HFFc6 (cell line): ENCODE measurements at places on chromosomes 3 and 15.

DNA sequence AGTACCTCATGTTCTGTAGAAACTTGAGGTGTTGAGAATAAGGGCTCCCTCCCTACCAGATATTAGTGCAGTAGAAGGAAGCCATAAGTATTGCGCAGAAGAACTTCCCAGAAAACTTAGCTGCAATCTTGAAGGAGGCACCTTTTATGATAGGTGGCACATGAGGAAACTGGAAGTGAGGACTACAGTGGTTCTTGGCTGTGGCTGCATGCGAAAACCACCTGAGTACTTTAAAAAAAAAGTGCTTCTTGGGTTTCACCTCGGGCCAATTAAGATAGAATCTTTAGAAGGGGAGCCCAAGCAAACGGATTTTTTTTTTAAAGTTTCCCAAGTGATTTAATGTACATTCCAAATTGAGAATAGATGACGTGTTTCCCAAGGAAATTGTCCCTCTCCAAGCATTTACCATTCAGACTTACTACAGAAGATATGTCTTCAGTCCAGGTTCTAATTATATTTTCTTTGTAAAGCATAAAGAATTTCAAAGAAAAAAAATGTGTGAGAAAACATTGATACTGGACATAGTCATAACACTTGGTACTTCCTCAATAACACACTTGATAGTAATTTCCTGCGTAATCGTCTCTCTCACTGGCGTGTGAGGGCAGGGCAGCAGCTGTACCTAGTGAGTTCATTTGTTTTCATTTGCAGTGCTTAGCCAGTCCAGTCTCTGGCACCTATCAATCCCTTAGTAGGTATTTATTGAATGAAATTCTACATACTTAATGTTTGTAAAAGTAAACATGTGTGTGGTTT is 12.3 kb upstream of the NR1I2 start:
- no peak for DNase-seq

DNA sequence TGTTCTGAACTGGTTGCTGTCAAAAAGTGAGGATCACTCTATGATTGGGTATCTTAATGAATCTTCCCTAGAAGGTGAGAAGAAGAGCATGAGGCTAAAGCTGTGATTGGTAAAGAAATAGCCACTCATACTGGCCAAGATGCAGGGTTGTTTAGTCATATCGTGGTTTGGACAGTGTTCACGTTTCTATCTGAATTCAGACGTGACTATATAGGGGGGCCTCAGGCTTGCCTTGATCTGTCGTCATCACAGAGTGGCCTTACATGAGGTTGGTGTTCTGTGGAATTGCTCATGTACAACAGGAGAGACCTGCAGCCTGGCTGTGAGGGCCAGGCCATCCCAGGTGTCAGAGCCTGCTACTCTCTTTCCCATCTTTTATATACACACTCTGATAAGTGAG is 12.4 kb downstream of the RTP2 start:
- peak; percentile 59 for DNase-seq

GRCh38 chr3:117910820-117911521 is 1123.7 kb downstream of the IGSF11 start:
- no peak for DNase-seq

GRCh38 chr3:127915115-127915936 is at the start of gene KBTBD12:
Gene KBTBD12, plus strand, starts transcription at chr3:127915232. Its CDS starts 7,830 bp downstream, at chr3:127923062.
- DNase-seq, result no peak

GRCh38 chr15:101528108-101528916 is 38.8 kb upstream of the PCSK6 start:
- no peak for DNase-seq

DNA sequence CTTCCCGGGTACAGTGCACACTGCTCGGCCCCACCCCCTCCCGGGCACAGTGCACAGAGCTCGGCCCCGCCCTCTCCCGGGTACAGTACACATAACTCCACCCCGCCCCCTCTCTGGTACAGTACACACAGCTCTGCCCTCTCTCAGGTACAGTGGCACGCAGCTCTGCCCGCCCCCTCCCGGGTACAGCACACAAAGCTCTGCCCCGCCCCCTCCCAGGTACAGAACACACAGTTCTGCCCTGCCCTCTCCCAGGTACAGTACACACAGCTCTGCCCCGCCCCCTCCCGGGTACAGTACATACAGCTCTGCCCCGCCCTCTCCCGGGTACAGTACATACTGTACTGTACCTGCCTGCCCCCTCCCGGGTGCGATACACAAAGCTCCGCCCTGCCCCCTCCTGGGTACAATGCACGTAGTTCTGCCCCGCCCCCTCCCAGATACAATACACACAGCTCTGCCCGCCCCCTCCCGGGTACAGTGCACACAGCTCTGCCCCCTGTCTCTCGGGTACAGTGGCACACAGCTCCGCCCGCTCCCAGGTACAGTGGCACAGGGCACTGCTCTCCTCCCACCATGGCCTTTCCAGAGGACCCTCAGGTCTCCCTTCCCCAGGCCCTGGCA is 16.4 kb upstream of the PRR20G start:
- no peak for DNase-seq

DNA sequence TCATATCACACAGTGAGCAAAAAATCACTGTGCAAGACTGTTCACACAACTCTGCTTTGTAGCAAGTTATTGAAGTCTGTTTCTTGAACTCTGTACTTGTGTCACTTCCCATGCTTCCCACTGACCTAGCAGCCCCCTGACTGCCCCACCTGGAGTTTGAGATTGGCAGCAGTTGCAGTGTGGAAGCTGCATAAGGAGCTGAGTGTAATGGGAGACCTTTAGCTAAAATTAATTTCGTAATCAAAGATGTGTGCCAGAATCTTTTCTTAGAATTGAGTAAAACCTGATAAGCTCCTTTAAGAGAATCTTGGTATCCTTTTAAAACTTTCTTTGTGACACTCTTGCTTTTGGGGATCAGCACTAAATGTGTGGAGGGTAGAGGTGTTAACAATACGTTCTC is 42.8 kb downstream of the NKIRAS1 start:
- no peak for DNase-seq

- peak; percentile 31 for DNase-seq
Observed at GRCh38 chr15:75531041-75531450, 48.1 kb downstream of the PTPN9 start.

DNA sequence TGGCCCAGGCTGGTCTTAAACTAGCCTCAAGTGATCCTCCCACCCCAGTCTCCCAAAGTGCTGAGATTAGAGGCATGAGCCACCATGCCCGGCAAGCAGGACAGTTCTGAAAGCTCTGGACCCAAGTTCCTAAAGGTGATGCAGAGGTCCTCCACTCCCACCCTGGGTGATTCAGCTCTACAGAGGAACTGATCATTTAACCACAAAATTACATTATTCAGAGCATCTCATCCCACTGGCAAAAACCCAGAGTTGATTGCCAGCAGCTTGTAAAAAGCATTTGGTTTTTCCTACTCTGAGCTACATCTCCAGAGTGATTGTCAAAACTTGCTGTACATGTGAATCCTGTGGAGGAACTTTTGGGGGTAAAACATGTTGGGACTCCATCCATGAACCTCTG is 60.2 kb downstream of the SLTM start:
- DNase-seq, result peak; percentile 60

- DNase-seq, result no peak
Observed at GRCh38 chr3:31399271-31399670, 133.5 kb upstream of the STT3B start.

- DNase-seq, result no peak
Observed at GRCh38 chr15:37783290-37783689, 151.2 kb upstream of the TMCO5A start.

DNA sequence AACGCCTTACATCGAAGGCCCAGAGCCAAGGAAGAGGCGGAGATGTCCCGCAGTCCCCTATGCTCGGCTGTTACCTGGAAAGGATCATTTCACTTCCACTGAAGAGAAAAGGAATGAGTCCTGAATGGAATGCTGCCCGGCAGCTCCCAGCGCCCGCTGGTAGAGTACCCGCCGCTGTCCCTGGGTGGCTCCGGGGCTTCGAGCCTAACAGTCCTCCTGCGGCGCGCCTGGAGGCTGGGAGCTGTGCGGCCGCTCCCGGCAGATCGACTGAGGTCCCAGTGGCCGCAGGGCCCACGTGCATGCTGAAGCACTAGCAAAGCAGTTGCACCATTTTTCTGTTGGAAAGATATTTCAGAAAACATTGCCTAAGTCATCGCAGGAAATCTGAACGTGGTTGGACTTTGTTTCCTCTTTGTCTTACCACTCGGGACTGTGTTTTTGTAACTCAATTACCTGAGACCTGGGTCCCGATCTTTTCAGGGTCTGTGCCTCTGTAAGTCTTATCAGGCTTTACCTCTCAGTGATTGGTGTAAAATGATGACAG is 984 bp downstream of the RNU6-1 start:
- DNase-seq, result no peak

DNA sequence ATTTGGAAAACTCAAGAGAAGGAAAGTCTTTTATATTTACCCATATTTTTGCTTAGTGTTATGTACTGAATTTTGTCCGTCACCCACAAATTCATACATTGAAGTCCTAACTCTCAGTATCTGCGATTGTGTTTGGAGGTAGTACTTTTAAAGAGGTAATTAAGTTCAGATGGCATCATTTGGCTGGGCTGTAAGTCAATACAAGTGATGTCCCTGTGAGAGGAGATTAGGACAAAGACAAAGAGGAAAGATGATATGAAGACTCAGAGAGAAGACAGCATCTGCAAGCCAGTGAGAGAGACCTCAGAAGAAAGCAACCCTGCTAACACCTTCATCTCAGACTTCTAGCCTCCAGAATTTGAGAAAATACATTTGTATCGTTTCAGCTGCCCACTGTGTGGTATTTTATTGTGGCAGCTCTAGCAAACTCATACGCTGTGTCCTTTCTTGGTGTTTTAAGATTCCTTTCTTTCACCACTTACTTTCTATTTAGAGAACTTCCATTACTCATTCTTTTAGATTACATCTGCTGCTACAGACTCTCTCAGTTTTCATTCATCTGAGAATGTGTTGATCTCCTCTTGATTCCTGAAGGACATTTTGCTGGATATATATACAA is 17.0 kb downstream of the LRCH3 start:
- peak; percentile 41 for DNase-seq

GRCh38 chr3:186319945-186320344 is 42.1 kb downstream of the DGKG start:
- DNase-seq, result no peak

GRCh38 chr3:43468133-43468532 is 153.7 kb downstream of the ANO10 start:
- no peak for DNase-seq

DNA sequence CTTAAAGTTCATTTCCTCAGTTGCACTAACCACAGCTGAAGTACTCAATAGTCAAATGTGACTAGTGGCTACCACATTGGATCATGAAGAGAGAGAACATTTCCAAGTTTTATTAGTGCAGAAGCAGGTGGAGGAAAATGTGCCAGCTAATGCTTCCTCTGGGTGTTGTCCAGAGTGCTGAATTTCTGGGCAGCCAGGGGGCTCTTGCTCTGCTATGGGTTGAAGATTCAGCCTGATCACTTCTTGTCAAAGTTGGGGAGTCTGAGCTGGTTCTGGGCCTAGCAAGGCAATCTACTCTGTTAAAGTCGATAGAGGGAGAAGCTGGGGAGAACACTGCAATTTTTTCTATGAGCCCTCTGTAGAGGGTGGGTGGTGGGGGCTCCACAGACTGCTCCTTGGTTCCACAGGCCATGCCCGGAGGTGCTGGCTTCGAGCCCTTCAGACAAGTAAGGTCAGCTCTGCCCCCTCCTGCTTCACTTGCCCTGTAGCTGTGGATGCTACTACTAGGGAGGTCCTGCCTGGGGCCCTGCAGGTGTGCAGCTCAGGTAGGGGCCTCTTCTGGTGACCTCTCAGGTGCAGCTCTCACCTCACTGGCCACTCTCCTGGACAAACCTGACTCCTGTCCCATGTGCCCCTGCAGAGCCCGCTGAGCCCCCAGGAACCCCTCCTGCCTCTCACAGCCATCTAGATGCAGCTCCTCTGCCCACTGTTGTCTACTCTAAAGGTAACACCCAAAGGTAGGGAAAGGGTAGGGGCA is 8.2 kb downstream of the ALG3 start:
- peak; percentile 39 for DNase-seq

DNA sequence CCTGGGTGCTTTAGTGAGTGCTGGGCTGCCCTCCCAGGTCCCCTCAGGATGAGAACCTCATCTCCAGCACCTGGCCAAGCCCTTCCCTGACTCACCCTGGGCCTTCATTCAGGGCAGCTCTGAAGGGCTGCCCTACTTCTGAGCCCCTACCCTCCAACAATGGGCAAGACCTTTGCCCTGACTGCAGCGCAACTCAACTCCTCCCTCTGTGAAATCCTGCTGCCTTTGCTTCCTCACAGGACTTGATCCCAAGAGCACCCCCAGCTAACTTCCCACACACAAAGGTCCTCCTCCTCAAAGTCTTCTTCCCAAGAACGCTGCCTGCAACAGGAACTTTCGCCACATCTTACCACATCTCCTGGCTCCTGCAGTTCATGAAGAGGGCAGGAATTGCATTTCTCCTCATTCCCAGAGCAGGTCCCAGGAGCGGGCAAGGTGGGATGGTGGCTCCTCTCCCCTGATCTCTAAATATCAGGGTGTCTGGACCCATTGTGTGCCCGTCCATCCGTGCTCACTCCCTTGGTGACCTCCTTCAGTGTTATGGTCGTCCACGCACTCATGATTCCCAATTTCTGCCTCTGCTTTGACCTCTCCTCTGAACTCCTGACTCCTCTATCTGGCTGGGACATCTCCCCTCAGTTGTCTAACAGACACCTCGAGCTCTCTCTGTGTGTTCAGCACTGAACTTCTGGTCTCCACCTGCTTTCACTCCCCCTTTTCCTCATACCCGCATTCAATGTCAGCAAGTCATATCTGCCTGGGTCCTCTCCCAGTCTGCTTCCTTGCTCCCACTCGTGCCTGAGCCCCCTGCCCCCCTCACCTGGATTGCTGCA is 4.5 kb upstream of the SSUH2 start:
- no peak for DNase-seq

DNA sequence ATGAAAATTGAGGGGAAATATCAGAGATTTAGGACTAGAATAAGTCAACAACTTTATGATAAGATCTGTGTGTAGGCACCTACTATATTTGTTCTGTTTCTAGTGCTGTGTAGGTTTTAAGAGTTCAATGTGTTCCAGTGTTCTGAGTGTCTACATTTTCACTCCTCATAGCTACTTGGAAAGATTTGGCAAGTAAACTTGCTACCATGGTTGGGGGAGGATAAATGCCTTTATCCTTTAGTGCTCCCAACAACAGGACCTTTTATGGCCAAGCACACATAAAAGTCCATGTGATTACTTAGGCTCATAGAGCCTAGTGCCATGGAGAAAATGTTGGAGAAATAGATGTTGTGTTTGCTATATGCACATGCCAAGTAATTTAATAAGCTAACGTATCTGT is 64.0 kb downstream of the LYSMD4 start:
- DNase-seq, result no peak

- DNase-seq, result no peak
Observed at GRCh38 chr15:66770518-66771350, 68.7 kb downstream of the SMAD6 start.

- no peak for DNase-seq
Observed at GRCh38 chr15:82595203-82595602, 52.0 kb downstream of the CPEB1 start.
